Dermis microvascular lymphatic vessel endothelial cell (primary cell): ENCODE measurements at places on chromosomes 2 and 18. TPM values are rescaled to one million over a fixed set of nuclear protein-coding genes. Genes with fewer than 3 reads are reported as not detected.

DNA sequence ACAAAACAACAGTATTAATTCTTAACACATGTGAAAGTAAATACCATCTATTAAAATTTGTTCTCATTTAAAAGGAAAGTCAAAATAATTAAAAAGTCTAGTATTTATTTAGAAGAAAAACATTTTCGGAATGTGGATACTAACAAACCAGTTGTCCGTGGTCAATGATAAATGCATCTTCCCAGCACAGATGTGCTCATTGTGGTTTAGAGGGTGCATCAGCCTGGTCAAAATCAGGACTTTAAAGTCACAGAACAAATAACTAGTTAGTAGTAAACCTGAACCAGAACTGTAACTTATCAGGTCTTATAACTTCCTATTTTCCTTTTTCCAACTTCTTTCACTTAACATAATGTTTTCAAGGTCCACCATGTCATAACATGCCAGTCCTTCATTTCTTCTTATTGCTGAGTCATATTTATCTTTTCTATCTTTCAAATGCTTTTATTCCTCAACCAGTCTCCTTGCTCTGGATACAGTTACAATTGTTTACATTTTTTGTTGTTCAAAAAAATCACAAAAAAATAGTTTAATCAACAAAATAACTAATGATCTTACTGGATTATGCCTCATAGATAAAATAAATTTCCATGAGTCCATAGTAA, 55.8 kb downstream of the ID2 start:
- no peak for DNase-seq

DNA sequence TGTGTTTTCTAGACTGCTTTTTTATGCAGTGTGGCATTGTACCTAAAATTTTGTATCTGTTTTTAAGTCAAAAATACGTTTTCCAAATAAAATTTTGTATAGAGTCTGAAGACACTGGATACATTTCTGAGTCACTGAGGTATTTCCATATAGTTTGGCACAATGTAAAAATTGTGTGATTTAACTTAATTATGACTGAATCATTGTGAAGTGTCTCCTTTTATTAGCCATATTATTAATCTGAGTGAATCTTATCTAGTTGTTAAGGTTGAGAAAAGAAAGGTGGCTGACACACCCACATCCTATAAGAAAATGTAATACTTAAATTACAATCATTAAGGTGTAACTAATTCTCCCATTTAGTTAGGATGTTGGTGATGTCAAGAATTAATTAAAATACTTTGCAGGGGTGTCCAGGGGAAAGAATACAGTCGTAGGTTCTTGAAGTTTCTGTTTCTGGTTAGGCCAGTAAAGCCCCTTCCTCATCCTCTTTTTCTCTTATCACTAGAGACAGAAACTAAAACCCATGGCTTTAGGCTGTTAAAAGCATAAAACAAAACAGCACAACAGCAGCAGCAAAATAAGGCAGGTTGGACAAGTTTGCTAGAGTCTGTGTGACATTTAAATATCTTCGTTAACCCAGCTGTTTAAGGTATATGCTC, 71.6 kb downstream of the UBE2E3 start:
- DNase-seq = no peak

DNA sequence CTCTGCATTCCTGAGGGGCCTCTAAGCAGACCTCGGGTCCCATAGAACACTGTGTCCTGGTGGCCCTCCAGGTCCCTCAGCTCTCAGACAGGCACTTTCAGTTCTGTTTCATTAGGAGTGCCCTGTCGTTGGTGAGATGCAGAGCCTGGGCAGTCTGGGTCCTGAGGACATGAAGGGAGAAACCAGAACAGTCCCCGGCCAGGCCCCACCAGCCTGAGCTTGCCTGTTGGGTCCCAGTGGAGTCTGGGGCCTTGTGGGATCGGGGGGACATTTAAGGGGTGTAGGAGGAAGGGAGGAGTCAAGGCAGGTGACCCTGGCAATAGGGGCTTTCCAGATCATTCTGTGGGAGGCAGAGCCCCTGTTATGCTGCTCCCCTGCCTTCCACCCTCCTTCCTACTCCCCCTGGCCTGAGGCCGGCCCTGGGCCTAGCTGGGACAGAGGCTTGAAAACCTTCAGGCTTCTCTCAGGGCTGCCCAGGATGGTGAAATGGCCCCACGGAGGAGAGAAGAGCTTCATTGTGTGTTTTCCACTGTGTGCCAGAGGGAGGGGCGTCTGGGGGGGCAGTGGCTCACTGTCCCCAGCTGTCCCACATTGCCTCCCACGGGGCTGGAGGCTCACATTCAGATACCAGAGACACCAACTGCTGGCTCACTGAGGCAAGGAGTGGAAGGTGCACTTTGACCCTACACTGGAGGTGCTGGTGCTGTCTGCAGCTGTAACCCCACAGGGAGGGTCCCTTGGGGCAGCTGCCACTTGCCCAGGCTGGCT, 26.6 kb upstream of the CATIP start:
- no peak for DNase-seq

GRCh38 chr2:147782141-147782930, 62.5 kb upstream of the ACVR2A start:
- no peak for DNase-seq

DNA sequence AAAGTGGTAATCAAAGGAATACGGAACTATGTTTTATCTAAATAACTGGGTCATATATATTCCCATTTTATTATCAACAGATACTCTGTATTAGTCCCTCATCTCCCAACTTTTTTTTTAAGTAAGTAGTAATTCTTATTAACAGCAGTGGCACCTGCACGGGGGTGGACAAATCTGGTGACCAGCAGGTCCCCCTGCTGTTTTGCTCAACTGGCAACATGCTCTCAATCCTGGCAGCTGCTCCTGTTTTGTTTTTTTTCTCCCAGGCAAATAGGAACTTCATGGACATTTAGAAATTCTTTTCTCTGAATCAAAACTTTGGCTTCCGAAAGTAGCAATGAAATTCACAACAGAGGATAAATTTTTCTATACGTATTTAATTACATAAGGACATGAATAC, 193.5 kb downstream of the SS18 start:
- DNase-seq = no peak

GRCh38 chr18:24602201-24602600, 141.8 kb downstream of the HRH4 start:
- DNase-seq = no peak

DNA sequence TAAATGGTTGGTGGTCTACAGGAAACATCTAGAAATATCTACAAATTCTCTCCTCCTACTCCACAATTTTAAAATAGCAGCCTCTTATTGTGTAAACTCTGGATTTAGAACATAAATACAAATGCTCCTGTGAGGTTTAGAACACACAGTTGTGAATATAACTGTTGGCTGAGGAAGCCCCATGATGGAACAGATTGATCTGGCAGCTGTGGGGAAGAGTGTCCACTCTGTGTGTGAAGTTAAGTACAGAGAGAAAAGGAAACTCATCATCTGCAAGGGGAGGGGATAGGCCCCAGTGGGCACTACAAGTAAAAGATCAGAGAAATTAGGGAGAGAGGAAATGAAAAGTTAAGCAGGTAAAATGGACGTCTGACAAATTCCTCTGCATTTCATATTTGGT, 422.7 kb upstream of the FSHR start:
- DNase-seq = no peak

GRCh38 chr18:7557973-7558372, 9.1 kb upstream of the PTPRM start:
- DNase-seq = peak; percentile 24

The PSTPIP2 gene
- 0.63 and 0.64 TPM in 2 replicates for total RNA-seq

The RNU2-63P gene
- total RNA-seq = 99.9 TPM in 1 of 2 replicates, not detected in the other

The ING5 gene
- 16.7 and 27.4 TPM in 2 replicates for total RNA-seq
